ENCODE measurements at places on chromosomes 1 and 21. TPM values are rescaled to one million over a fixed set of nuclear protein-coding genes. Genes with fewer than 3 reads are reported as not detected.

- DNase-seq: no peak
Measured at GRCh38 chr1:151825204-151825603, 6.4 kb downstream of the RORC start.

The CACYBP gene
- total RNA-seq: 44.2 TPM

- no peak for DNase-seq
Measured at GRCh38 chr1:5961601-5962000, 30.6 kb downstream of the NPHP4 start.

- peak; percentile 75 for DNase-seq
Measured at GRCh38 chr1:17304151-17304825, 3.7 kb upstream of the PADI4 start.

- no peak for DNase-seq
Measured at GRCh38 chr1:216710598-216711333, 12.5 kb downstream of the ESRRG start.

DNA sequence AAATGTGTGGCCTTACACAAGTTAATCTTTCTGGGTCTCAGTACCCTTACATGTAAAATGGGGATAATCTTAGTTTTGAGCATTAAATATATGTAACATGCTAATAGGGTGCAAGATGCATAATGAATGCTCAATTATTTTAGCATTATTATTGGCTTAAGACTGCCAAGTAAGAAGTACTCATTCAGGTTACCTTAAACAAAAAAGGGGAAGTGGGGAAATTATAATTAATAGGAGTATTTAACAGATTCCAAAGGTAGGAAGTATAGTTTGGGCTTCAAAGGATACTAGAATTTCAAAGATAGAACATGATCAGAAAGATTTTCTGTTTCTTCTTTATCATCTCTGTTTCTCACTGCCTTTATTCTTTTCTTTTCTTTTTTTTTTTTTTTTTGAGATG is 5.8 kb upstream of the CFAP126 start:
- no peak for DNase-seq

The SELE gene
- not detected for total RNA-seq

DNA sequence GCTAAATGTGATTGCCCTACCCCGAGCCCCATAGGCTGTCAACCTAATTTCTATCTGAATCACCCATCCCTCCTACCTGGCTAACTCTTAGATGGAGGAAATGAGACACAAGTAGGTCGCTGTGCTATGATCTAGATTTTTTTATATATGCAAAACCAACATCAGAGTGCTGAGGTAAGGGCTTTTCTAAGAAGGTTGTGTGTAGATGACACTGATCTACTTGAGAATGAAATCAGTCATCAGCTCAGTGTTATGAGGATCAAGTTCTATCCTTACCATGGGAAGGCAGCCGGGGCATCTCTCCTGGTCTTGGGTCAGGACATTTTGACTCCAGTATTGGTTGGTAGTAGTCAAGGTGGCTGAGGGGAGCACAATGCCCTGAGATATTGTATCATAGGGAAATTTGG is 23.6 kb downstream of the SLAMF1 start:
- no peak for DNase-seq

The OBSCN gene
- 6.3 TPM for total RNA-seq

- DNase-seq: no peak
Measured at GRCh38 chr1:46481961-46482360, 7.7 kb upstream of the DMBX1 start.

The WNT3A gene
- total RNA-seq: not detected

DNA sequence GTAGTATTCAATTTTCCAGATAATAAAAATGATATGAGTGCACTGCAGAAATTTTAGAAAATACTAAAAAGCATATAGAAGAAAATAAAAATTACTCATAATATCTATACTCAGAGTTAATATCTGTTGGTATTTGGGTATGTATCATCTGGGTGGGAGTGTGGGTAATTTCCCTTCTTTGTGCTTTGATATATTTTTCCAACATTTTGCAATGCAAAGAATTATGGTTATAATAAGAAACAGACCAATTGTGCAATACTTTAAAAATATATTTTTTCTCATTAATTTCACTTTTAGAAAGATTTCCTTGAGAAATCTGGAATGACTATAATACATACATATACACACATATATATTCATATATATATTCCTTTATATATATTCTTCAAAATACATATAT is 665.7 kb downstream of the ADGRL2 start:
- no peak for DNase-seq

The DEDD gene
- 26.9 TPM for total RNA-seq

DNA sequence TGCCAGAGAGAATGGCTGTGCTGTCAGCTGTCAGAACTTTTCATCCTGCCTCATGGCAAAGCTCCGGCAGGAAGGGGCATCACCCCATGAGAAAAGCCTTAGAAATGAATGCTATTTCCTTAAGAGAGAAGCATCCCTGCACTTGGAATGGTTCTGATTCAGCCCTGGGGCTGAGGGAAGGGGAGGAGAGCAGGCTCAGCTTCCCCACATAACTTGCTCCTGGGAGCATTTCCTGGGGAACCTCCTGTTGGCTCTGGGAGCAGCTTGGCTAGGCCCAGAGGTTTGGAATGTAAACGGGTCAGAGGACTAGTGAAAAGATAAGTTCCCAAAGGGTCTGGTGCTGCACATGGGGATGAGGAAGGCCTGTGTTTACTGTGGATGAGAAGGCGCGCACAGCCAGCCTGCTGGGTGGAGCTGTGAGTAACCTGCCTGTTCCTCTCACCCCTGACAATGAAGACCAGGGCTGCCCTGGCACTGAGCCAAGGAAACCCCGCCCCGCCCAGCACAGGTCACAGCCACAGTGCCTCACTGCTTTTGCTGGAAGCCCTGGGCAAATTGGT is 5.0 kb downstream of the PRELP start:
- DNase-seq: peak; percentile 87

GRCh38 chr1:70536708-70537366 is 125.8 kb downstream of the CTH start:
- no peak for DNase-seq

GRCh38 chr1:79849388-79849787 is 842.9 kb upstream of the ADGRL4 start:
- no peak for DNase-seq

- DNase-seq: no peak
Measured at GRCh38 chr1:244316407-244316806, 135.3 kb downstream of the ADSS2 start.

DNA sequence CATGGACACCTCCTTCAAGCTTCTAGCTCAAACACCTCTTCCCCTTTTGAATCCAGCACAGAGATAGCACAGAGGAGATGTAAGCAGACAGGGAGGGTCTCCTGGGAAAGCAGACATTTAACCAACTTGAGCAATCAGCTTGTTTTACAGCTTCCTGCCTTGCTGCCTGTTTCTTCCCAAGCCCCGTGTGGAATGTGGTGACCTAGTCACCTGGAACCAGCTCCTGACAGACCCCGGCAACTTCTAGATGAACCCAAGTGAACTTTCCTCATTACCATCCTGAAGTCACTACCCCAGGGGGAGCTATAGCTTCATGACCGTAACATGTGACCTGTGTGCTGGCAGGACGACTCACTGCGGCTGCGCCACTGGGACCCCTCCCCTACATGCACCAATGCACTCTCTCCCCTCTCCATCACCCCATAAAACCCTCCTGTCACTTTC is 24.1 kb upstream of the TTF2 start:
- DNase-seq: no peak

The NMNAT2 gene
- 0.26 TPM for total RNA-seq

DNA sequence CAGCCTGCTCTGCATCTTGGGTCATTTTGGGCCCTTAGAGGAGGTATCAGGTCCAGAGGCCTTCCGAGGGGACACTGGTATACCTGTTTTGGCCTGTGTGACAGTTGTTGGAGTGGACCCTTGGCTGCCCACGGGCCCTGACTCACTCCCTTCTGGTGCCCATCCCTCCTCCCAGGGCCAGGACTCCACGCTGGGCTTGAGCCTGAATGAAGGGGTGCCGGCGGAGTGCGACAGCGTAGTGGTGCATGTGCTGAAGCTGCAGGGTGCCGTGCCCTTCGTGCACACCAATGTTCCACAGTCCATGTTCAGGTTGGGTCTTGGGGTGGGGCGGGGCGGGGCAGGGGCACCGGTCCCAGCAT is 11.1 kb downstream of the FAAH start:
- DNase-seq: no peak
